Regular cardiac myocyte (primary cell): ENCODE measurements at places on chromosomes 5 and 9. TPM values are rescaled to one million over a fixed set of nuclear protein-coding genes. Genes with fewer than 3 reads are reported as not detected.

The MLANA gene
- not detected in 2 replicates for total RNA-seq

The AFAP1L1 gene
- total RNA-seq = 9.6 TPM in 2 replicates

The SIGMAR1 gene
- total RNA-seq = 59.2 and 113 TPM in 2 replicates

The DEPDC1B gene
- total RNA-seq = 1.1 and 13.6 TPM in 2 replicates

The PTGR1 gene
- total RNA-seq = 63.8 and 80.9 TPM in 2 replicates

The PCDHGB1 gene
- 0.38 and 3.1 TPM in 2 replicates for total RNA-seq

The SEMA5A gene
- total RNA-seq = 18.0 and 44.3 TPM in 2 replicates

The GABRB2 gene
- total RNA-seq = under 0.01 TPM in 2 replicates

The PAEP gene
- not detected in 2 replicates for total RNA-seq

The FAM163B gene
- under 0.01 TPM in 1 of 2 replicates, not detected in the other for total RNA-seq

The SAXO1 gene
- total RNA-seq = under 0.01 TPM in 1 of 2 replicates, not detected in the other

The IQGAP2 gene
- 1.2 and 3.7 TPM in 2 replicates for total RNA-seq

The ORM1 gene
- not detected in 2 replicates for total RNA-seq

The SHOC1 gene
- total RNA-seq = under 0.01 TPM in 2 replicates

The CREBRF gene
- total RNA-seq = 6.5 and 24.8 TPM in 2 replicates

The UBE2R2 gene
- total RNA-seq = 11.7 and 12.4 TPM in 2 replicates

The SYK gene
- 0.28 TPM in 1 of 2 replicates, not detected in the other for total RNA-seq

The FABP6 gene
- total RNA-seq = 0.19 TPM in 1 of 2 replicates, not detected in the other

The HMMR gene
- 11.8 and 79.9 TPM in 2 replicates for total RNA-seq

The FCHO2 gene
- total RNA-seq = 10.0 and 24.0 TPM in 2 replicates

The ADAMTS6 gene
- total RNA-seq = 205 and 208 TPM in 2 replicates

The PCDHGC5 gene
- 1.7 and 2.0 TPM in 2 replicates for total RNA-seq

The ZNG1E gene
- total RNA-seq = 36.6 and 41.2 TPM in 2 replicates

The FOXD4L4 gene
- under 0.01 TPM in 2 replicates for total RNA-seq

The FOXD4L5 gene
- total RNA-seq = under 0.01 and 0.19 TPM in 2 replicates

The FAM153A gene
- 0.56 TPM in 1 of 2 replicates, not detected in the other for total RNA-seq

The CYLC2 gene
- not detected in 2 replicates for total RNA-seq

The PLAA gene
- 39.5 and 71.9 TPM in 2 replicates for total RNA-seq

The GLRA1 gene
- not detected in 2 replicates for total RNA-seq

The RGS7BP gene
- 0.19 and 0.85 TPM in 2 replicates for total RNA-seq

The GPSM1 gene
- total RNA-seq = 31.6 and 40.1 TPM in 2 replicates

The MYMK gene
- total RNA-seq = not detected in 2 replicates

The PCDHB5 gene
- 0.58 and 3.1 TPM in 2 replicates for total RNA-seq

The CLIC3 gene
- 0.56 and 1.7 TPM in 2 replicates for total RNA-seq

The PHF2 gene
- 9.3 and 10.0 TPM in 2 replicates for total RNA-seq

The CA9 gene
- 0.38 and 2.8 TPM in 2 replicates for total RNA-seq

The IFNA21 gene
- total RNA-seq = not detected in 2 replicates

The FBP2 gene
- not detected in 2 replicates for total RNA-seq
